ENCODE measurements at places on chromosomes 12 and 14. TPM values are rescaled to one million over a fixed set of nuclear protein-coding genes. Genes with fewer than 3 reads are reported as not detected.

Gene TSPAN8
- not detected for total RNA-seq

Gene KRT3
- not detected for total RNA-seq

Gene RFLNA
- total RNA-seq = not detected

GRCh38 chr12:22002430-22002829, 43.6 kb upstream of the CMAS start:
- no peak overlapping the region for H3K4me3 ChIP-seq
- no peaks in the 10 kb centered on the region for H3K4me1 ChIP-seq
- no peaks in the 10 kb centered on the region for H3K36me3 ChIP-seq
- no peak for DNase-seq
- no peak overlapping the region for H3K27ac ChIP-seq

DNA sequence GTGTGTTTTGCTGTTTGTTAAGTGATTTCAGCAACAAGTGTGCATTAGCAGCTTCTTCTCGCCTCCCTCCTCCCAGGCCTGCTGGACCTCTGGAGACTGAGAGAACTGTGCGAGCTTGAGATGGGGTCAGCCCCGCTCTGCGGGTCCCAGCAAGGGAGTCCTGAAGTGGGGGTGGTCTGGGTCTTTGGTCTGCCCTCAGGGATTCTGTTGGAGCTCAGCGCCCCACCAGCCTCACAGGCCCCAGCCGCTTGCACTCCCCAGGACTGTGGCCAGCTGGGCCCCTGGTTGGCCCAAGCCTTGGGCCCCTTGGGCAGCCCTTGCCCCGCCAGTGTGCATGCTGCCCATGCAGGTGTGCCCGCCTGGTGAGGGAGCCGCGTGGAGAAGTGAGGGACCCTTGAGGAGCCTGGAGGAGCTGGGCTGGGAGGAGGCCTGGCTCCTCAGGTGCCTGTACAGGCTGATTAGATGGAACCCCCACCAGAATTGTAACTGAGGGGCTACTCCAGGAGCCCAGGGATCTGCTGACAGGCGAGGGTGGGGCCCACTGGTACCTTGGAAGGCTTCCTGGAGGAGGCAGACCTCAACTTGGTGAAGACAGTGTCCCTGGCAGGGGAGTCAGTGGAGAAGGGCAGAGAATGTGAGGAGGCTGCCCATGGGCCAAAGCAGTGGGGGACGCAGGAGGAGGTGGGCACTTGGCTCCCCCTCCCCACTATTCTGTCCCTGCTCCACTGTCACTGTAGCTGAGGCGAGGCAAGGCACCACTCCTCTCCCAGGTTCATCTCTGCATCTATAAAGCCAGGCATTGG, 56.7 kb downstream of the BEGAIN start:
- no peak overlapping the region for H3K4me3 ChIP-seq
- H3K27ac ChIP-seq = peak overlapping the region; percentile 32

DNA sequence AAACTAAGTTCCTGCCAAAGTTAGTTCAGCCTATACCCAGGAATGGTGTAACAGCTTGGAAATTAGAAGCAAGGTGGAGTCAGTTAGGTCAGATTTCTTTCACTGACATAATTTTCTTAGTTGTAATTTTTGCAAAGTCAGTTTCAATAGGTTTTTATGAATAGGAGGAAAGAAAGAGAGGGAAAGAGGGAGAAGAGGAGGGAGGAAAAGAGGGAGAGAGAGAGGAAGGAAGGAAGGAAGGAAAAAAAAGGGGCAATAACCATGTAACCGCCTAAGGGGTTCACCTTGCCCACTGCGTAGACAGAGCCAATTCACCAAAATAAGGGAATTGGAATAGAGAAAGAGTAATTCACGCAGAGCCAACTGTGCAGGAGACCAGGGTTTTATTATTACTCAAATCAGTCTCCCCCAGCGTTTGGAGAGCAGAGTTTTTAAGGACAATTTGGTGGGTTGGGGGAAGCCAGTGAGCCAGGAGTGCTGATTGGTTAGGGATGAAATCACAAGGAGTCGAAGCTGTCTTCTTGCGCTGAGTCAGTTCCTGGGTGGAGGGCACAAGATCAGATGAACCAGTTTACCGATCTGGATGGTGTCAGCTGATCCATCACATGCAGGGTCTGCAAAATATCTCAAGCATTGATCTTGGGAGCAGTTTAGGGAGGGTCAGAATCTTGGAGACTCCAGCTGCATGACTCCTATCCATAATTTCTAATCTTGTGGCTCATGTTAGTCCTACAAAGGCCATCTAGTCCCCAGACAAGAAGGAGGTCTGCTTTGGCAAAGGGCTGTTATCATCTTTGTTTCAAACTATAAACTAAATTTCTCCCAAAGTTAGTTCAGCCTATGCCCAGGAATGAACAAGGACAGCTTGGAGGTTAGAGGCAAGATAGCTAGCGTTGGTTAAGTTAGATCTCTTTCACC, 126.0 kb upstream of the AMIGO2 start:
- H3K4me1 ChIP-seq = peaks cover 72% of the 10 kb centered on the region
- H3K36me3 ChIP-seq = peaks cover 80% of the 10 kb centered on the region
- H3K27me3 ChIP-seq = no peaks in the 10 kb centered on the region
- peak overlapping the region; percentile 89 for H3K27ac ChIP-seq

- H3K36me3 ChIP-seq = no peaks in the 10 kb centered on the region
- peaks cover 7% of the 10 kb centered on the region for H3K4me1 ChIP-seq
- DNase-seq = no peak
- no peaks in the 10 kb centered on the region for H3K27me3 ChIP-seq
- no peak overlapping the region for H3K4me3 ChIP-seq
- H3K27ac ChIP-seq = no peak overlapping the region
Observed at GRCh38 chr14:68669603-68670358, 123.1 kb downstream of the ZFP36L1 start.

- H3K4me1 ChIP-seq = peaks cover 25% of the 10 kb centered on the region
- H3K36me3 ChIP-seq = peaks cover 83% of the 10 kb centered on the region
- no peak overlapping the region for H3K4me3 ChIP-seq
Observed at GRCh38 chr12:94299846-94300245, 151.5 kb downstream of the PLXNC1 start.

- H3K27me3 ChIP-seq = no peaks in the 10 kb centered on the region
- H3K4me3 ChIP-seq = no peak overlapping the region
- no peak overlapping the region for H3K27ac ChIP-seq
- H3K36me3 ChIP-seq = no peaks in the 10 kb centered on the region
- H3K4me1 ChIP-seq = no peaks in the 10 kb centered on the region
Observed at GRCh38 chr14:78697341-78697740, 527.2 kb downstream of the NRXN3 start.

GRCh38 chr14:91129261-91129660, 15.4 kb downstream of the DGLUCY start:
- H3K27me3 ChIP-seq = no peaks in the 10 kb centered on the region
- no peak overlapping the region for H3K4me3 ChIP-seq
- no peak overlapping the region for H3K27ac ChIP-seq
- DNase-seq = no peak
- peaks cover 25% of the 10 kb centered on the region for H3K4me1 ChIP-seq

- no peak overlapping the region for H3K27ac ChIP-seq
- peaks cover 3% of the 10 kb centered on the region for H3K27me3 ChIP-seq
- no peak overlapping the region for H3K4me3 ChIP-seq
- H3K4me1 ChIP-seq = peaks cover 2% of the 10 kb centered on the region
- no peak for DNase-seq
Observed at GRCh38 chr14:52048641-52049204, 20.1 kb downstream of the NID2 start.

DNA sequence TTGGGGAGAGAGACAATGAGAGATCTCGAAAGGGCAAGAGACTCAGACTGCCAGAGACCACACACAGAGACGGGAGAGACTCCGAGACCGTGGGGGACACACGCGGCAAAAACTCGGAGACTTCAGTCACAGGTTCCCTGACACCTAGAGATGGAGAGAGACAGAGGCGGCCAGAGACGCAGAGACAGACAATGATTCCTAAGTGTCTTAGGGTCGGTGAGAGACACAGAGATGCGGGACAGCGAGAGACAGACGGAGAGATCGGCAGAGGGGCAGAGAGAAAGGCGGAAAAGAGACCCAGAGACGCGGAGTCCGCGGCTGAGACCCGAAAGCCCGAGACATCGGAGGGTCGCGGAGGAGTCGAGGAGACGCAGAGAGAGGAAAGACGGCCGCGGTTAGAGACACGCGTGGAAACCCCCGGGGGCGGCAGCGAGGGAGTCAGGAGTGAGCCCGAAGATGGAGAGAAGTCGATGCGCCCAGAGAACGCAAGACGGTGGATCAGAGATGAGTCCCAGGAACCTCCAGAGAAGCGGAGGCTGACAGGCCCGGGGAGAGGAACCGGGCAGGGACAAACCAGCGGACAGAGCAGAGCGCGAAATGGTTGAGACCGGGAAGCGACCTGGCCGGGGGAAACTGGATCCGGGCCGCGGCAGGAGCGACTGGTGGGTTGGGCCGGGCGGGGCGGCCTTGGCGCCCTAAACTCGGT, 7.8 kb downstream of the LHX5 start:
- peaks cover 75% of the 10 kb centered on the region for H3K27me3 ChIP-seq
- H3K4me3 ChIP-seq = peak overlapping the region; percentile 23
- no peak for DNase-seq
- H3K4me1 ChIP-seq = peaks cover 27% of the 10 kb centered on the region
- H3K27ac ChIP-seq = peak overlapping the region; percentile 50
- H3K36me3 ChIP-seq = peaks cover 7% of the 10 kb centered on the region

- no peaks in the 10 kb centered on the region for H3K4me1 ChIP-seq
- H3K27ac ChIP-seq = no peak overlapping the region
- DNase-seq = no peak
- no peak overlapping the region for H3K4me3 ChIP-seq
- H3K27me3 ChIP-seq = no peaks in the 10 kb centered on the region
Observed at GRCh38 chr12:42728287-42728686, 138.7 kb upstream of the PRICKLE1 start.
